HepG2 (cell line): ENCODE measurements at places on chromosomes 6 and 20. TPM values are rescaled to one million over a fixed set of nuclear protein-coding genes. Genes with fewer than 3 reads are reported as not detected.

- H3K4me3 ChIP-seq: no peak overlapping the region
- no peaks in the 10 kb centered on the region for H3K4me1 ChIP-seq
- no peaks in the 10 kb centered on the region for H3K27me3 ChIP-seq
- peak; percentile 49 for DNase-seq
- H3K27ac ChIP-seq: no peak overlapping the region
- H3K36me3 ChIP-seq: no peaks in the 10 kb centered on the region
These were observed 345.1 kb upstream of the AGPAT4 start for GRCh38 chr6:161618831-161619454.

DNA sequence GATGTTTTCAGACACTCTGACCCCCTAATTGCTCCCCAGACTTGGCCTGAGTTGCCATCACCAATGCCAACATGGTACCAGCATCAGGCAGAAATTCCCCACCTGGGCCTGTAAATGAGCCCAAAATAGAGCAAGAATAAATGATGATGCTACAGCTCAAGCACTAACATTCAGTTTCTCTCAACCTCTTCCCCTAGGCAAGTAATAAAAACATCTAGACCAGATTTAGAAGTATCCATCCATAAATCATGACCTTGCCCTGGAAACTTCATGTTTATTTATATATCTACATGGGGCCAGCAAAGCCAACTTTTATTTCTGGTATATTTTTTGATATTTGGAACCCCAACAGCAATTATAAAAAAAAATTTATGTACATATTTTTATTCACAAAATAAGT is 221.4 kb upstream of the PLN start:
- H3K27ac ChIP-seq: no peak overlapping the region
- no peaks in the 10 kb centered on the region for H3K36me3 ChIP-seq
- no peak overlapping the region for H3K4me3 ChIP-seq
- no peaks in the 10 kb centered on the region for H3K4me1 ChIP-seq
- no peak for DNase-seq

GRCh38 chr6:87907521-87907920 is 140.1 kb upstream of the SPACA1 start:
- no peaks in the 10 kb centered on the region for H3K27me3 ChIP-seq
- H3K4me1 ChIP-seq: peaks cover 15% of the 10 kb centered on the region
- H3K36me3 ChIP-seq: no peaks in the 10 kb centered on the region
- no peak overlapping the region for H3K27ac ChIP-seq
- DNase-seq: no peak

- no peak overlapping the region for H3K27ac ChIP-seq
- H3K4me1 ChIP-seq: peaks cover 19% of the 10 kb centered on the region
- peaks cover 17% of the 10 kb centered on the region; the same call in 2 of the 3 replicates for H3K27me3 ChIP-seq
- no peak overlapping the region for H3K4me3 ChIP-seq
These were observed 58.6 kb upstream of the MRPS10 start for GRCh38 chr6:42276034-42276890.

DNA sequence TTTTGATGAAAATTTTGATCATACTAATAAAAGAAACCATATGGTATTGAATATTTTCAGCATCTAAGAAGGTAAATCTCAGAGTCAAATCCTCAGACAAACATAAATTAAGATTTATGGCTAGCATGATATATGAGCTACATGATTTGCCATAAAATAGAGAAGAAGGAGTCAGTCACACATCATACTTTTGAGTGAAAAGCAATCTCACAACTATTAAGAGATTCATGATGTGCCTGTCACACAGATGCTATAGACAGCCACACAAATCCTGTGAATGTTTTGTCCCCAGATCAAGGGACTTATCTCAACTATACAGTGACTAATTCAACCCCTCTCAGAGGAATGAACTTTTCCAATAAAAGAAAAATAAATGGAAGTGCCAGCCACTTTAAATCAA is 85.7 kb downstream of the BTBD9 start:
- no peaks in the 10 kb centered on the region for H3K36me3 ChIP-seq
- H3K27me3 ChIP-seq: no peaks in the 10 kb centered on the region
- H3K4me3 ChIP-seq: no peak overlapping the region
- no peaks in the 10 kb centered on the region for H3K4me1 ChIP-seq
- no peak for DNase-seq

- H3K36me3 ChIP-seq: no peaks in the 10 kb centered on the region
- no peaks in the 10 kb centered on the region; the same call in 1 of the 2 replicates for H3K27me3 ChIP-seq
- no peak for DNase-seq
These were observed 79.9 kb downstream of the GCLC start for GRCh38 chr6:53464927-53465460.

DNA sequence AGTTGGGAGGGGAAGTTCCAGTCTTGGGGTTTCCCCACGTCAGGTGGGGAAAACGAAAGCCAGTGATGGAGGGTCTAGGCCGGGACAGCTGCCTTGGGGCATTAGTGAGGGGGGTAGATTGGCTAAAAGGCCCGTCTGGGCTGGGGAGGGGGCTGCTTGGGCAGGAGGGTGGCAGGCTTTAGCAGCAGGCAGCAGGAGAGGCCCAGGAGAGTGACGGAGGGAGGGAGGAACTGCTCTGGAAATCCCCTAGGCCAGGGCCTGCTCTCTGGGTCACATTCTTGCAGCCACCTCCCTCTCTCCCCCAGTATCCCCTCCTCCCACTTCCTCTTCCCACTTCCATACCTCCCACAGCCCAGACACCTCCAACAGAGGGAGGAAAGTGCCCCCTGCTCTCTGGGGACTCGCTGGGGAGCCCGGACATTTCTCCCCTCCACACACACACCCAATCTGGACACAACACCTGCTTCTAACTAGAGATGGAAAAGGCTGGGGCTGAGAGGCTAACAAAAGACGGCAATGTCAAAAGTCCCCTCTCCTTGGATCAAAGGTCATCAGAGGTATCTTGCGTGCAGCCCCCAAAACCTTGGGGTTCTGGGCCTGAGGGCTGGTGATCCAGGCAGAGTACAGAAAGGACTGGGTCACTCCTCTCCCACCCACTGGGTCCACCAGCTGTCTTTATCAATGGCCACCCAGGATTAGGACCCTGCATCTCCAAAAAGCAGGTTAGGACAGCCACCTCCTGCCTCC is 1.8 kb downstream of the NFKBIE start:
- H3K4me3 ChIP-seq: peak overlapping the region; percentile 76
- peak overlapping the region; percentile 1 for H3K27ac ChIP-seq
- H3K36me3 ChIP-seq: peaks cover 28% of the 10 kb centered on the region

- no peak overlapping the region for H3K27ac ChIP-seq
- no peak overlapping the region for H3K4me3 ChIP-seq
- no peaks in the 10 kb centered on the region for H3K4me1 ChIP-seq
- DNase-seq: no peak
These were observed 640.5 kb downstream of the DHX35 start for GRCh38 chr20:39602649-39603048.

GRCh38 chr6:28953039-28953584 is 29.3 kb upstream of the TRIM27 start:
- no peaks in the 10 kb centered on the region for H3K36me3 ChIP-seq
- peak overlapping the region; percentile 79 for H3K4me3 ChIP-seq
- peak; percentile 74 for DNase-seq
- peaks cover 48% of the 10 kb centered on the region for H3K4me1 ChIP-seq
- H3K27ac ChIP-seq: peak overlapping the region; percentile 68
- no peaks in the 10 kb centered on the region for H3K27me3 ChIP-seq

DNA sequence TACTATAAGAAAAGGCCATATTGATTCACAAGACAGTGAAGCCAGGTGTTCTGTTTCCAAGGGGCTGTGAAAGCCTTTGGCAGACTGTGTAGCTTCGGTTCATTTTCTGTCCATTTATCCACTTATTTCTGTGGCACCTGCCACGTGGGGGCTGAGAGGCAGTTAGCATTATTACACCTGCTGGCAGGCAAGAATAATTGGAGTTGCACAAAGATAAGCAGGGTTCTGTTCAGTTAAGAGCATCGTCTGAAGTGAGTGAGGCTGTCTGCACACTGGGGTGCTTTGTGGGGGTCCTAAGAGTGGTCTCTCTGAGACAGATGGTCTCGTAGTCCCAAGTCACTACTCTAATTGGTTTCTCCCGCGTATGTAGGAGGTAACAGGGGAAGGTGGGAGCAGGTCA is 60.6 kb upstream of the CCN6 start:
- H3K4me3 ChIP-seq: no peak overlapping the region
- DNase-seq: no peak
- H3K27me3 ChIP-seq: no peaks in the 10 kb centered on the region; the same call in 1 of the 2 replicates

DNA sequence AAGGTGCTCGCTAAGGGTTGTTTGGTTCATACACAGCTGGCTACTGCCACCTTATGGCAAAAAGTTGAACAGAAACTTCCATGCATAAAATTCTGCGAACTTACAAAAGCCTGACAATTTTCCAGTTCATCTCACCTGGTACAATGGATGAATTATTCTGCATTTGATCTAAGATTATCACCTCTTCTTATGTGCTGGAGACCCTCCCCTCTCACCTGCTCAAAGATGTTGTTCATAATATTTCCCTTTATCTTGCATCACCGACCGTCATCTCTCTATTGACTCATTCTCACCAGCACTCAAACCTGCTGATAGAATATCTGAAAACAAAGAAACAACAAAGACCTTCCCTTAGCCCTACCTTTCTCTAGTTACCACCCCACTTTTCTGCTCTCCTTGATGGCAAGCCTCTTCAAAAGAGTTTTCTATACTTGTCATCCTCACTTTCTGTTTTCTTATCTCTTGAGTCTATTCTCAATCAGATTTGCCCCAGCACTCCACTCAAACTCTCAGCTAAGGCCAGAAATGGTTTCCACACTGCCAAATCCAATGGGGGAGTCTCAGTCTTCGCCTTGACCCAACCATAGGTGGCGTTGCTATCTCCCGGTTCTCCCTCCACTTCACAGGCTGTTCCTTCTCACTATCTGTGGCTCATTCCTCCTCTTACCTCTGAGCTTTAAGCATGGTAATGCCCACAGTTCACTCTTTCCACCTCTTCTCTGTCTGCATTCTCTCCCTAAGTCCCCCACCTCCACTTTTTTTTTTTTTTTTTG is 25.8 kb downstream of the SNRNP48 start:
- H3K4me3 ChIP-seq: no peak overlapping the region
- peaks cover 11% of the 10 kb centered on the region; the same call in 2 of the 3 replicates for H3K36me3 ChIP-seq
- no peaks in the 10 kb centered on the region for H3K27me3 ChIP-seq
- peak; percentile 72 for DNase-seq
- H3K27ac ChIP-seq: no peak overlapping the region

DNA sequence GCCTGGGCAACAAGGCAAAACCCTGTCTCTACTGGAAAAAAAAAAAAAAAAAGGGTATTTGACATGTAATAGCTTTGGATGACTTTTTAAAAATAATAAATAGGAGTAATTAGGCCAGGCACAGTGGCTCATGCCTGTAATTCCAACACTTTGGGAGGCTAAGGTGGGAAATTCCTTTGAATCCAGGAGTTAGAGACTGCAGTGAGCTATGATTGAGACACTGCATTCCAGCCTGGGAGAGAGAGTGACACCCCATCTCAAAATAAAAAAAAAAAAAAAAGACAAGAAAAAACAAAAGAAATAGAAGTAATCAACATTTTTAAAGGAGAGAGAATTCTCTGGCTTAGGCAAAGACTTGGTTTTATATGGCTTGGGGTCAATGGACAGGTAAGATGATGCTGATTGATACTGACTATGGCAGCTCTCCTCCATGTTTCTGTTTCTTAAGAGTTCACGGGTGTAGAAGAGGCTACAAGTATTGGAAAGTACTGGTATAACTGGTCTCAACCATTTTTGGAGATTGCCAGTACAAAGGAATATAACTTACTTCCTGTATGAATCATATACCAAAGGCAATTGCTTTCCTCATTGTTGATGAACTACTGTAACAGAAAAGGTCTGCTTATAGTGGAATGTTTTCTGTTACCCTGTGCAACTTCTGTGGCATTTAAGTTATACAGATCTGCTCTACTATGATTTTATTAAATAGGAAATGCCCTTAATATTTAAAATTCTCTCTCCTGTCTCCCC is 10.1 kb downstream of the MAP3K5 start:
- DNase-seq: no peak
- no peak overlapping the region for H3K27ac ChIP-seq
- H3K27me3 ChIP-seq: no peaks in the 10 kb centered on the region
- no peaks in the 10 kb centered on the region for H3K4me1 ChIP-seq

DNA sequence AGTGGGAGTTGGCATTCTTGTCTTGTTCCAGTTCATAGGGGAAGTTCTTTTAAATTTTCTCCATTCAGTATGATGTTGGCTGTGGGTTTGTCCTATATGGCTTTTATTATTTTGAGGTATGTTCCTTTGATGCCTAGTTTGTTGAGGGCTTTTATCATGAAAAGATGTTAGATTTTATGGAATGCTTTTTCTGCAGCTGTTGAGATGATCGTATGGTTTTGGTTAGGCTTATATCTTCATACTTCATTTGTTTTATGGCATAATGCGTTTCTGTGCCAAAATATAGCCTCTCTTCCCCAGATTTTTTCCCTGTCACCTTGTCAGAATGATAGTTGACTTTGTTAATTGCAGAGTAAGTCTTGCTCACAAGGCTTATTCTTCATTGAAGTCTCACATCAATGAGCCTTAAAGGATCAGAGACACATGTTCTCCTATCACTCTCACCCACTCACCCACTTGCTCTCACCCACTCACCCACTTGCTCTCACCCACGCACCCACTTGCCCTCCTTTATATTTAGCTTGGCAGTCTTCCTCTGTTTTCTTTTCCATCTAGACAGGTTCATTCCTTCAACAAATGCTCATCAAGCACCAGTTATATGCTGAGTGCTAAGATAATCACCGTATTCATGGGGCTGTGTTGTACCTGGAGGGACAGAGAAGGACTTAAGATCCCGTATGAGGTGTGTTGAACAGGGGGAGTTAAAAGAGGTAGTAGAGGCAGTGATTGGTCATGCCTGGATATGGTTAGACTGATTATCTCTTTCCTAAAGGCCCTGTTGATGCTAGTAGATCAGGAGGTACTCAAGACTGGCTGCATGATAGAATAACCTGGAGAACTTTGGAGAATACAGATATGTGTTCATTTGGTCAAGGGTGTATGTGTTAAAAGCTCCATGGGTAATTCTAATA is 19.3 kb downstream of the UST start:
- no peak overlapping the region for H3K27ac ChIP-seq
- peaks cover 18% of the 10 kb centered on the region for H3K27me3 ChIP-seq
- DNase-seq: no peak
- no peaks in the 10 kb centered on the region for H3K4me1 ChIP-seq
- H3K4me3 ChIP-seq: no peak overlapping the region

DNA sequence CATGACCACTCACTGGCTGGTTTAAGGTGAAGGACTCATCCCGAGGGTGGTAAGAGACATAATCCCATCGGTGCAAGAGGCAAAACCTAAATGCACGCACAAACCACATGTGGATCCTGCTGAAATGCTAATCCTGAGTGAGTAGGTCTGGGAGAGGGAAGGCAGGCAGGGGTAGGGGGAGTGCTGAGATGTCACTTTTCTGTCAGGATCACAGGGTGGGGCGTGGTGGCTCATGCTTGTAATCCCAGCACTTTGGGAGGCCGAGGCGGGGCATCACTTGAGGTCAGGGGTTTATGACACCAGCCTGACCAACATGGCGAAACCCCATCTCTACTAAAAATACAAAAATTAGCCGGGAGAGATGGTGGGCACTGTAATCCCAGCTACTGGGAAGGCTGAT is 97.7 kb upstream of the SRSF6 start:
- no peak for DNase-seq
- no peaks in the 10 kb centered on the region for H3K36me3 ChIP-seq
- no peak overlapping the region for H3K27ac ChIP-seq
- H3K4me3 ChIP-seq: no peak overlapping the region
- H3K27me3 ChIP-seq: peaks cover 6% of the 10 kb centered on the region; the same call in 1 of the 2 replicates
- H3K4me1 ChIP-seq: no peaks in the 10 kb centered on the region

- peaks cover 69% of the 10 kb centered on the region for H3K4me1 ChIP-seq
- no peaks in the 10 kb centered on the region for H3K27me3 ChIP-seq
- peak overlapping the region; percentile 81 for H3K4me3 ChIP-seq
These were observed 796 bp downstream of the PHF20 start for GRCh38 chr20:35772563-35773058.

Gene LAMA5
- total RNA-seq: 28.5 and 44.7 TPM in 2 replicates

Gene NKX2-2
- not detected in 2 replicates for total RNA-seq

Gene GRM4
- not detected in 2 replicates for total RNA-seq

Gene FAM184A
- total RNA-seq: 16.0 and 18.0 TPM in 2 replicates

Gene TREML2
- not detected in 2 replicates for total RNA-seq

Gene RAD21L1
- not detected in 2 replicates for total RNA-seq

Gene GPX5
- total RNA-seq: not detected in 2 replicates

Gene POM121L2
- total RNA-seq: not detected in 2 replicates

Gene VSTM2L
- total RNA-seq: not detected in 2 replicates

Gene METTL24
- total RNA-seq: not detected in 2 replicates
